ENCODE measurements at places on chromosomes 6 and 20. TPM values are rescaled to one million over a fixed set of nuclear protein-coding genes. Genes with fewer than 3 reads are reported as not detected.

The CENPQ gene
- total RNA-seq = 15.5 TPM

The DIDO1 gene
- total RNA-seq = 85.9 TPM

The CST2 gene
- total RNA-seq = not detected

- H3K4me1 ChIP-seq = no peaks in the 10 kb centered on the region
- no peaks in the 10 kb centered on the region for H3K36me3 ChIP-seq
- H3K27ac ChIP-seq = no peak overlapping the region
- no peaks in the 10 kb centered on the region for H3K27me3 ChIP-seq
- no peak for DNase-seq
These were observed 140.4 kb downstream of the C6orf58 start for GRCh38 chr6:127717384-127717783.

- no peaks in the 10 kb centered on the region for H3K4me1 ChIP-seq
- H3K36me3 ChIP-seq = no peaks in the 10 kb centered on the region
- no peak overlapping the region for H3K4me3 ChIP-seq
These were observed 34.5 kb upstream of the MRGBP start for GRCh38 chr20:62761759-62762131.

GRCh38 chr6:47267301-47267700 is 42.4 kb downstream of the TNFRSF21 start:
- no peaks in the 10 kb centered on the region for H3K27me3 ChIP-seq
- peaks cover 16% of the 10 kb centered on the region for H3K36me3 ChIP-seq
- DNase-seq = no peak
- H3K4me1 ChIP-seq = no peaks in the 10 kb centered on the region

GRCh38 chr20:3082306-3082951 is 2.1 kb downstream of the AVP start:
- no peak for DNase-seq
- H3K4me1 ChIP-seq = no peaks in the 10 kb centered on the region
- H3K27me3 ChIP-seq = peaks cover 29% of the 10 kb centered on the region
- no peak overlapping the region for H3K27ac ChIP-seq

DNA sequence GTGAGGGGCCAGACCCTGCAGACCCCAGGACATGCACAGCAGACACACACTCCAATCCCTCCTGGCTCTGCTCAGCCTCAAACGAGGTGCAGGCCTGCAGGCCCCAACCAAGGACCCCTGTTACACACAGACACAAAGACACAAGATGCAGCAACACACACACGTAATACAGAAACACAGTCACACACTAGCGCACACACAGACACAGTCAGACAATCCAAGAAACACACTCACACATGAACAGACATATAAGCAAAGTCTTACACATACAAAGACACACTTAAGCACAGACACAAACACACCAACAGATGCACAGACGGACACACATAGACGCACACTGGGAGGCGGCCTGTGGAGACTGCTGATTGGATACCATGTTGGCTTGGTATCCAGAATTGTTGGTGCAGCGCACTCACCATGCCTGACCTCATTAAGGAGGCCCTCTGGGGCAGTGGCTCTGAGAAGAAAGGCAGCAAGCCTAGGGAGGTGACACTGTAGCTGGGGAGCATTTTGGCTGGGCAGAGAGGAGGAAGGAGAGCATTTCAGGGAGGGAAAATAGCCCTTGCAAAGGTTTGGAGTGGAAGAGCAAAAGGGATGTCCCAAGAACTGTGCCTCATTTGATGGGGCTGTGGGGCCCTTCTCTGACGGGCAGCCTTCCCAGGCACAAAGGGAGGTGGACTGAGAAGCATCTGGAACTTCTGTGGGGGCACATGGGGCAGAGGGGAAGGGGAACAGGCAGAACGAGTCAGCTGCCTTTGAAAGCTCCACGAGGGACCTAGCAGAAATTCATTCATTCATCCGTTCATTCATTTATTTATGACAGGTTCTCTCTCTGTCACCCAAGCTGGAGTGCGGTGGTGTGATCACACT is 1.4 kb upstream of the HSPA12B start:
- no peaks in the 10 kb centered on the region for H3K4me1 ChIP-seq
- DNase-seq = peak; percentile 20
- no peaks in the 10 kb centered on the region for H3K36me3 ChIP-seq

GRCh38 chr6:116406678-116407345 is 36.1 kb downstream of the DSE start:
- H3K27ac ChIP-seq = no peak overlapping the region
- peaks cover 4% of the 10 kb centered on the region for H3K4me1 ChIP-seq
- H3K36me3 ChIP-seq = no peaks in the 10 kb centered on the region

- DNase-seq = no peak
- H3K4me3 ChIP-seq = no peak overlapping the region
- no peaks in the 10 kb centered on the region for H3K4me1 ChIP-seq
- H3K27me3 ChIP-seq = no peaks in the 10 kb centered on the region
These were observed 89.6 kb downstream of the CDH22 start for GRCh38 chr20:46218656-46219055.

GRCh38 chr20:37383229-37383989 is 37.5 kb downstream of the SRC start:
- no peak overlapping the region for H3K27ac ChIP-seq
- H3K4me3 ChIP-seq = peak overlapping the region; percentile 62
- H3K4me1 ChIP-seq = no peaks in the 10 kb centered on the region
- no peaks in the 10 kb centered on the region for H3K27me3 ChIP-seq
- peaks cover 9% of the 10 kb centered on the region for H3K36me3 ChIP-seq
- DNase-seq = no peak

DNA sequence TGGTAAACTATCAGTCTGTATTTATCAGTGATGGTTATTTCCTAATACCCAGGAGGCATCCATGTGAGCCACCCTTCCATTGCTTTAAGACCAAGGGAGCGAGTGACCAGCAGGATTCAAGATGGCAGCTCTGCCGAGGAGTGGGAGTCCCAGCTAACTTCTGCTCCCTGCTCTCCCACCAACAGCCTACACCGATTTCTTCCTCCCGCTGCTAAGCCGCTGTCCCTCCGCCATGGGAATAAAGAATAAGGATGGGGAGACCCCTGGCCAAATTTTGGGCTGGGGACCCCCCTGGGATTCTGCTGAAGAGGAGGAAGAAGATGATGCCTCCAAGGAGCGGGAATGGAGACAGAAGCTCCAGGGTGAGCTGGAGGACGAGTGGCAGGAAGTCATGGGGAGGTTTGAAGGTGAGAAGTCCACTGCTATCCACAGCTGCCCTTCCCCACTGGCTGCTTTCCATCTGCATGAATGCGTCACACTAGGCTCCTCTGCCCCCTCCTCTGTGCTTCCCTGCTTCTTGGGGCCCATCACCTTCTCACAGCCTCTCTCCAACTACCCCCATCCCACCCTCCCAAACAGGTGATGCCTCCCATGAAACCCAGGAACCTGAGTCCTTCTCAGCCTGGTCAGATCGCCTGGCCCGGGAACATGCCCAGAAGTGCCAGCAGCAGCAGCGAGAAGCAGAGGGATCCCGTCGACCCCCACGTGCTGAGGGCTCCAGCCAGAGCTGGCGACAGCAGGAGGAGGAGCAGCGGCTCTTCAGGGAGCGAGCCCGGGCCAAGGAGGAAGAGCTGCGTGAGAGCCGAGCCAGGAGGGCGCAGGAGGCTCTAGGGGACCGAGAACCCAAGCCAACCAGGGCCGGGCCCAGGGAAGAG is 10.3 kb downstream of the NFKBIL1 start:
- H3K27me3 ChIP-seq = no peaks in the 10 kb centered on the region
- DNase-seq = no peak
- H3K36me3 ChIP-seq = peaks cover 31% of the 10 kb centered on the region
- H3K4me3 ChIP-seq = no peak overlapping the region

DNA sequence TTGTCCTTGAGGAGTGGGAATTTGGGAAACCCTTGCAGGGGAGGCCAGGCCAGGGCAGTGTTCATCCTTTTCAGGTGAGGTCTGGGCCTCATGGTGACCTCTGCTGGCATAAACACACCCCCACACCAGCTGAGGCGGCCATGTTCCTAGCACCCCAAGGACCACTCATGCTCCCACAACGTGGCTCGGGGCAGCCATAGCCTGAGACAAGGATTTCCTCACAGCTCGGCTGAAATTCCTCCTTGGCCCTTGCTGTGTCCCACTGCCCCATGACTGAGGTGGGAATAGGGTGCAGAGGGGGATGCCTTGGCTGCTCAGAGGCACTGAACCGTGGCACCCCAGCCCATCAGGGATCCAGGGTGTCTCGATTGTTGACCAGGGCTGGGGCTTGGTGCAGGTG is 27.3 kb upstream of the SPDEF start:
- no peaks in the 10 kb centered on the region for H3K27me3 ChIP-seq
- H3K27ac ChIP-seq = no peak overlapping the region
- no peak for DNase-seq
- H3K36me3 ChIP-seq = 0 out of 2 replicates have a peak, but pooled peaks cover 3% of the 10 kb centered on the region
- no peaks in the 10 kb centered on the region for H3K4me1 ChIP-seq
- no peak overlapping the region for H3K4me3 ChIP-seq

DNA sequence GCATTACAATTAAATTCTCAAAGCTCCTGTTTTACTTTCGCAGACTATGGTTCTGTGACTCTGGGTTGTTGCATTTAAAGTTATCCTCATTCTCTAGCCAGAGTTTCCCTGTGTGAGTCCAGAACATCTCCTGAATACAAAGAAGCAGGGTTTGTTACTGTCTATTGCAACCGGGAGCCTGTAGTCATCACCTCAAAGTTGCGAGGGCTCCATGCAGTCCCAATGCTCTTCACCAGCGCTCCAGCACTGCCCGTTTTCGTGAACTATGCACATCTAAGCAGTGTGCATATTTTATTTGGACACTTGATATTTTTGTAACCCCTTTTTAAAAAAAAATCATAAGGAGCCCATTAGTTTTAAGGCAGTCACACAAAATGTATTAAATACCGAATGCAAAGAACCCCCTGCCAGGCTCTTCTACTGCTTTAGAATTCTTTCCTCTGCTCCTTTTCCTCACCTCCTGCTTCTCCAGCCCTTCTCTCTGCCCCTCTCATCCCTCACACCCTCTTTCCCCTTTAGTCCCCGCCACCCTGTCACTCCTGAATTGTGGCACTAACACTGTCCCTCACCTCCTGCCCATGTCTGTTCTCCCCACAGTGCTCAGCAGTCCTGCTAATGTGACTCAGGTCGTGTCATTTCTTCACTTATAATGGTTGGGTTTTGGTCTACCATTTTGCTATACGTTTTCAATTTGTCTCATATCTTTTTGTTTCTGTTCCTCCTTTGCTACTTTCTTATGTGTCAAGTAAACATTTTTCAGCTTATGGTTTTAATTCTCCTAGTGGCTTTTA is 1.1 kb upstream of the HLA-C start:
- H3K36me3 ChIP-seq = peaks cover 29% of the 10 kb centered on the region
- no peak for DNase-seq
- peak overlapping the region; percentile 75 for H3K4me3 ChIP-seq

DNA sequence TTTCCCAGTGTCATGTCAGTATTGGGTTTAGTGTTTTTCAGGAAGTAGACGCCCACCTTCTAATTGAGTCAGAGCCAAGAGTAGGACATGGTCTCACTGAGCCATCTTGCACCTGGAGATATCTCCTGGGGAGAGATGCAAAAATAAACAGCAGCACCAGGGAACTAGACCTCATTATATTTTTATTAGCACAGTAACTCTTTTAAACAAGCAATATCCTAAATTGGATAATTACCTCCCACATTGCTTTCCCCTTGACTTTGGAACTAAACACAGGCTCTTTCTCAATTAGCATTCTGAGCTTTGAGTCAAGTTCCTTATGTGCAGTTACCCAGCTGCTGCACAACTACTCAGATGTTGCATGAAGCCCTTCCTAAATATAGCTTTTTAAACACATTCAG is 175.4 kb downstream of the IBTK start:
- H3K36me3 ChIP-seq = no peaks in the 10 kb centered on the region
- no peak for DNase-seq
- no peak overlapping the region for H3K27ac ChIP-seq
- H3K4me1 ChIP-seq = peaks cover 3% of the 10 kb centered on the region
- no peaks in the 10 kb centered on the region for H3K27me3 ChIP-seq
- no peak overlapping the region for H3K4me3 ChIP-seq

DNA sequence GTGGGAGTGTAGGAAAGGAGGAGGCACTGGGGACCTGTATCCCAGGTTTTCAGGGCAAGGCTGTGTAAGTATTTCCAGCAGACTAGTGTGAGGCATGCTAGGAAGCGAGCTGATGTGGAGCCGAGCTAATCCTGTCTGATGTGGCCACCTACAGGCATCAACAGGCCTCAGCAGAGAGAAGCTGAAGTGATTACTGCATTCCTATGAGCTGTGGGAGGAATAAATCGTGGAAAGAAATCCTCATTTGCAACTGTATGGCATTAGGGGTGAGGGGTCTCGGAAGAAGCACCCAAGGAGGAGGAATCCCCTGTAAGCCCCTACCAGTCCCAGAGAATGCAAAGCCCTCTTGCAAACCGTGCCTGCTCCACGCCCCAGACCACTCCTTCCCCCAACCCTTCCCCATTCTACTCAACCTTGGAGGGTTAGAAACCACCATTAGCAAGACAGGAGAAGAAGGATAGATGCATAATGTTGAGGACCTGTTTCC is 41.6 kb downstream of the C6orf15 start:
- no peaks in the 10 kb centered on the region for H3K27me3 ChIP-seq
- peaks cover 2% of the 10 kb centered on the region for H3K4me1 ChIP-seq
- peak; percentile 83 for DNase-seq

GRCh38 chr6:163893609-163894189 is 479.2 kb downstream of the QKI start:
- H3K27ac ChIP-seq = no peak overlapping the region
- DNase-seq = no peak
- no peaks in the 10 kb centered on the region for H3K27me3 ChIP-seq
- H3K4me1 ChIP-seq = no peaks in the 10 kb centered on the region
- H3K4me3 ChIP-seq = no peak overlapping the region

GRCh38 chr6:22413681-22414311 is 117.0 kb upstream of the PRL start:
- H3K36me3 ChIP-seq = peaks cover 1% of the 10 kb centered on the region
- no peaks in the 10 kb centered on the region for H3K27me3 ChIP-seq
- H3K27ac ChIP-seq = no peak overlapping the region
- peaks cover 2% of the 10 kb centered on the region for H3K4me1 ChIP-seq
- no peak for DNase-seq
- no peak overlapping the region for H3K4me3 ChIP-seq

GRCh38 chr6:134171517-134171916 is 119.1 kb upstream of the SLC2A12 start:
- no peak overlapping the region for H3K4me3 ChIP-seq
- no peak for DNase-seq
- H3K27ac ChIP-seq = no peak overlapping the region
- no peaks in the 10 kb centered on the region for H3K4me1 ChIP-seq

GRCh38 chr20:46984405-46984804 is 89.8 kb downstream of the EYA2 start:
- no peak for DNase-seq
- H3K36me3 ChIP-seq = peaks cover 7% of the 10 kb centered on the region
- no peaks in the 10 kb centered on the region for H3K27me3 ChIP-seq
- no peaks in the 10 kb centered on the region for H3K4me1 ChIP-seq
- no peak overlapping the region for H3K4me3 ChIP-seq

- H3K36me3 ChIP-seq = no peaks in the 10 kb centered on the region
- no peak overlapping the region for H3K27ac ChIP-seq
- H3K27me3 ChIP-seq = no peaks in the 10 kb centered on the region
- H3K4me1 ChIP-seq = no peaks in the 10 kb centered on the region
These were observed 53.6 kb downstream of the MAP3K5 start for GRCh38 chr6:136738692-136739057.

GRCh38 chr6:95203153-95203754 is 374.1 kb upstream of the MANEA start:
- no peak overlapping the region for H3K27ac ChIP-seq
- no peaks in the 10 kb centered on the region for H3K27me3 ChIP-seq
- no peak for DNase-seq
- no peaks in the 10 kb centered on the region for H3K36me3 ChIP-seq

GRCh38 chr6:26103141-26103769 is 16.0 kb downstream of the HFE start:
- no peaks in the 10 kb centered on the region for H3K4me1 ChIP-seq
- H3K4me3 ChIP-seq = peak overlapping the region; percentile 66
- H3K36me3 ChIP-seq = peaks cover 19% of the 10 kb centered on the region
- peak overlapping the region; percentile 38 for H3K27ac ChIP-seq
- H3K27me3 ChIP-seq = no peaks in the 10 kb centered on the region
- no peak for DNase-seq

Data from H9 (cell line).